ENCODE measurements at places on chromosomes 3 and 15. TPM values are rescaled to one million over a fixed set of nuclear protein-coding genes. Genes with fewer than 3 reads are reported as not detected.

Gene NR2E3
- 0.40 TPM for polyA plus RNA-seq

Gene ZBED2
- polyA plus RNA-seq: 0.33 TPM

Gene NDUFB5
- 201 TPM for polyA plus RNA-seq

Gene CHL1
- 21.2 TPM for polyA plus RNA-seq

Gene FBXW12
- polyA plus RNA-seq: 0.84 TPM

Gene RETNLB
- polyA plus RNA-seq: not detected

Gene NMB
- 7.0 TPM for polyA plus RNA-seq

Gene HAPLN3
- polyA plus RNA-seq: 5.4 TPM

Gene BCL2A1
- polyA plus RNA-seq: 0.21 TPM

Gene PRRT3
- polyA plus RNA-seq: 3.2 TPM

Gene PTPRG
- 90.2 TPM for polyA plus RNA-seq

Gene GOLGA8T
- 0.45 TPM for polyA plus RNA-seq

Gene RAD18
- polyA plus RNA-seq: 13.6 TPM

Gene MELTF
- 3.4 TPM for polyA plus RNA-seq

Gene CHRD
- polyA plus RNA-seq: 12.4 TPM

Gene ANKUB1
- polyA plus RNA-seq: not detected

Gene CHRM5
- polyA plus RNA-seq: 0.14 TPM

Gene CFAP44
- polyA plus RNA-seq: 22.8 TPM

Gene CEMIP
- 2.9 TPM for polyA plus RNA-seq

Gene DLL4
- 5.8 TPM for polyA plus RNA-seq

Gene SH2D7
- polyA plus RNA-seq: 0.80 TPM

Gene LRRN1
- 18.0 TPM for polyA plus RNA-seq

Gene TRH
- 0.43 TPM for polyA plus RNA-seq

Gene DUOX1
- polyA plus RNA-seq: 5.4 TPM

Gene RTP4
- 1.3 TPM for polyA plus RNA-seq

Gene CLDN18
- 1.6 TPM for polyA plus RNA-seq

Gene DNAH12
- 0.89 TPM for polyA plus RNA-seq

Gene TMEM43
- polyA plus RNA-seq: 60.5 TPM

Gene PLS1
- polyA plus RNA-seq: 29.9 TPM

Gene POLQ
- polyA plus RNA-seq: 5.0 TPM

Gene TCF12
- polyA plus RNA-seq: 160 TPM

Gene APBA2
- 15.3 TPM for polyA plus RNA-seq

Gene PXYLP1
- 40.0 TPM for polyA plus RNA-seq

Gene NUDT16
- polyA plus RNA-seq: 41.3 TPM

Gene CD96
- 0.60 TPM for polyA plus RNA-seq

Gene EHHADH
- 6.6 TPM for polyA plus RNA-seq

Gene CBLB
- 40.2 TPM for polyA plus RNA-seq

Gene ADAMTS9
- 148 TPM for polyA plus RNA-seq

All from left renal pelvis (tissue), 4 donors.